GM12878 (cell line): ENCODE measurements at places on chromosomes 12 and 14. TPM values are rescaled to one million over a fixed set of nuclear protein-coding genes. Genes with fewer than 3 reads are reported as not detected.
A peak's percentile ranks its signal among the peaks of the same experiment; 100 is the strongest.

DNA sequence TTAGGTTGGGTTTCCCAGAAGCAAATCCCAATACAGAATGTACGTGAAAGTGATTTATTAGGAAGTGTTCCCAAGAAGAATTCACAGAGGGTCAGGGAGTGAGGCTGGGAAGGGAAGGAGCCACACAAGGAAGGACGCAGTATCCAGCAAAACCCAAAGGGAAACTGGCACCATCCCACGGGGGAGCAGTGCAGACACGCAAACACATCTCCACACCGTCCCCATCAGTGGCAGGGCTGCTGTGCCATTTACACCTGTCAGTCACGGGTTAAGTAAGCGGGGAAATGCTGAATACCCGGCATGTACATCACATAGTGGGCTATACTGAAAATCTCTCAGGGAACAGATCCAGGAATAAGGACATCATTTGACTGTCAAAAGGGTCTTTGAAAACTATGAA lies 93.9 kb downstream of the SLC38A1 start:
- H3K4me1 ChIP-seq: peaks cover 33% of the 10 kb centered on the region
- peak overlapping the region; percentile 21 for H3K27ac ChIP-seq
- H3K4me3 ChIP-seq: 0 out of 2 replicates have a peak overlapping the region, but pooled peaks have one; percentile 9

- peaks cover 12% of the 10 kb centered on the region for H3K36me3 ChIP-seq
- peak overlapping the region; percentile 34 for H3K27ac ChIP-seq
- peaks cover 47% of the 10 kb centered on the region for H3K4me1 ChIP-seq
- no peaks in the 10 kb centered on the region for H3K27me3 ChIP-seq
These were observed 49.2 kb downstream of the DAD1 start for GRCh38 chr14:22539831-22540230.

DNA sequence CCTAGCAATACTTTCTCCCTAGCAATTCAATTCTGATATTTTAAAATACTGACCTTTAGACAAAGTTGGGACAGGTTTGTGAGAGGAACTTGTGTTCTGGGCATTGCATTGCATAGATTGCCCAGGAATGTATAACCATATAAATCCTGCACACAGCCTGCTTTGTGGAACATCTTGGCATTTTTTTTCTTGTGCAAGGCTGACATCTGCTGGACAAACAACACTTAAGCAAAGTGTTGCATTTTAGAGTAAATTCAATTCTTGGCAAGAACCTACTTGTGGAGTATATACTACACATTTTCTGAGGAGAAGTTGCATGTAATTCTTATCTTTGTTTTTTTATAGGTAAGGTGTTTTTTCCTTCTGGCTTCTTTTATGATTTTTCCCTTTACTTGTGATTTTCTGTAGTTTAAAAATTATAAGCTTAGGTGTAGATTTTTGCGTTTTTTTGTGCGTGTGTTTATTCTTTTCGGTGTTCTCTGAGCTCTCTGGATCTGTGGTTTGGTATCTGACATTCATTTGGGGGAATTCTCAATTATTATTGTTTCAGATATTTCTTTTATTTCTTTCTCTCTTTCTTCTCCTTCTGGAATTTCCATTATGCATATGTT lies 26.4 kb downstream of the TESPA1 start:
- no peak overlapping the region for H3K27ac ChIP-seq
- H3K36me3 ChIP-seq: peaks cover 21% of the 10 kb centered on the region
- peak; percentile 44 for DNase-seq

GRCh38 chr12:86744547-86745212 lies 488.5 kb upstream of the MGAT4C start:
- H3K4me1 ChIP-seq: no peaks in the 10 kb centered on the region
- no peak for DNase-seq
- no peaks in the 10 kb centered on the region for H3K36me3 ChIP-seq
- no peak overlapping the region for H3K4me3 ChIP-seq

DNA sequence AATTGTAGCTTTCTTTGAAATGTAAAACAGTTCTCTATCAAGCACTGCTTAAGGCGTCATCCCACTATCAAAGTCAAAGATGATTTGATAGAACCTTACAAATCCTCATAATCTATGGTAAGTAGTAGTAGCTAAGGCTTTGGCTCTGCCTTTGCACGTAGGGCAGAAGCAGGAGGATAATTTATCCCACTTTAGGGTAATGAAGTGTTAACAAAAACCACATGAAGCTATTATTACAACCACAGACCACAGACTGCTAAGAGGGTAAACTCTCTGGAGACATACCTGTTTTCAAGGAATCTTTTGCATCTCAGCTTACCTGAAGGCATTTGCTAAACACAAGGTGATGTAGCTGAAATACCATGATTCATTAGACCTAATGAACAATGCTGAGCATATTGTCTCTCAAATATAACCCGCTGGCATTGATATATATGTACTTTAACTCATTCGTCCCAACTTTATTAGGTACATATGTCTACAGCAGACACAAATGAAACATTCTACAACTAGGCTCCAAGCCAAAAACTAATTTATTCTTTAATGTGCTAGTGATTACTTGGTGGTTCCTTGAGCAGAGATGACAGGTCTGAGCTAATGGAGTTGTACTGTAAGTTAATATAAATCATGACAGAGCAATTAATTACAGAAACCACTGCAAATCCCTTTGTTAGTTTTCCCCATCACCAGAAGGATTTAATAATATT lies 368.8 kb downstream of the ETNK1 start:
- DNase-seq: no peak
- no peak overlapping the region for H3K4me3 ChIP-seq
- 0 out of 2 replicates have a peak, but pooled peaks cover 3% of the 10 kb centered on the region for H3K27me3 ChIP-seq
- H3K27ac ChIP-seq: no peak overlapping the region

GRCh38 chr12:111532751-111533150 lies 66.4 kb downstream of the ATXN2 start:
- H3K4me1 ChIP-seq: no peaks in the 10 kb centered on the region
- no peaks in the 10 kb centered on the region for H3K27me3 ChIP-seq
- no peak overlapping the region for H3K27ac ChIP-seq
- H3K4me3 ChIP-seq: no peak overlapping the region
- no peak for DNase-seq

GRCh38 chr14:100747021-100747586 lies 20.4 kb downstream of the DLK1 start:
- no peaks in the 10 kb centered on the region for H3K27me3 ChIP-seq
- no peak overlapping the region for H3K27ac ChIP-seq
- no peaks in the 10 kb centered on the region for H3K4me1 ChIP-seq
- no peak for DNase-seq
- H3K4me3 ChIP-seq: no peak overlapping the region

DNA sequence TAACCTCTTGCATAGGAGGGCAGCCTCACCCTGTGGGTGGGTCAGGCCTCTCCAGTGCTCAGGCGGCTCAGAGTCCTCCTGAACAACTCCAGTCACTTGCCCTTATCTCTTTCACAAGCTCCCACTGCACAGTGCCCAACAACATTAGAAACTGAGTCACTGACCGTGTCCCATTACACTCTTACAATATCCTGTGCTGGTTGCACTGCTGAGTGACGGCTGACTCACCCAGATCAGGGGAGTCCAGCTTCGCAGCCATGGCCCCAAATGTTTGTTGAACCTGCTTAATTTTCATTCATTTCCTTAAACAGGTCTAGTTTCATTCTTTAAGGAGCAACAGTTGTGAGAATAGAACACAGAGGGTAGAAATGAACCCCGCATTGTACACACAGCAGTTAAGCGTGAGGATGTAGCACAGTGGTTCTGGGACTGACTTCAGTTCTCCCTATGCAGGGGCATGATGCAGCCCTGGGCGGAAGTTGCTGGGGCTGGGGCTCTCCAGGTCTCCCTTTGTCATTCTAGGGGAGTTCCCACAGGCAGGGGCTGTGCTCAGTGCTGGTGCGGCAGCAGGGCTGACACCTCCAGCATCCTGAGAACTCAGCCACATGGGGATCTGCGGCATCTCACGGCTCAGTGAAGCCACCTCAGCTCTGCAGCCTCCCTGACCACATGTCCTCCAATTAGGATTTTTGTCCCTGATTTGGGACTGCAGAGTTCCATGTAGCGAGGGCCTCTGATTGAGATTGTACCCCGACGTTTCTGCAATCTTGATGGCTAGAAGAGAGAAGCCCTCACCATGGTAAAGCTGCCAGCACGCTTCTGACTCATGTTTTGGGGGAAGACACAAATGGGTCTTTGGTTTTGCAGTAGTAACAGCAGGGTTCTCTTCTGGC lies 16.1 kb downstream of the GPR68 start:
- H3K36me3 ChIP-seq: peaks cover 2% of the 10 kb centered on the region; the same call in 1 of the 2 replicates
- H3K4me1 ChIP-seq: peaks cover 53% of the 10 kb centered on the region
- DNase-seq: peak; percentile 86
- peak overlapping the region; percentile 92 for H3K27ac ChIP-seq

DNA sequence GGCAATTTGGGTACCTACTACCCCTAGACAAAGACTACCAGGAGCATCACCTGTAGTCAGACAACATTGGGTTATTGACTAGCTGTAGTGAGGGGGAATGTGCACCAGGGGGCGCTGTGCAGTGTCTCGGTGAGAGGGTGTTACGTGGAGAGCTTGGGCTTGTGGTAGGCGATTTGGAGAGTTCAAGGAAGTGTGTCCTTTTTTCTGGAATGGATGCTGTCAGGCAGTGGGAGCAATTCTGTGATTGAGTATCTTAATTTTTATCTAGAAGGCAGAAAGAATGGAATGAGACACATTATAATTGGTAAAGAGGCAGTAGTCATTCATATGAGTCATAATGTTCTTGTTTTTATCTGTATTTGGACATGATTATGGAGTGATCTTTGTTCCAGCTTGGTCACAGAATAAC lies 187.7 kb downstream of the GALC start:
- H3K27me3 ChIP-seq: no peaks in the 10 kb centered on the region
- H3K36me3 ChIP-seq: no peaks in the 10 kb centered on the region
- no peak for DNase-seq
- H3K4me3 ChIP-seq: no peak overlapping the region
- H3K27ac ChIP-seq: no peak overlapping the region

- no peak overlapping the region for H3K4me3 ChIP-seq
- H3K27me3 ChIP-seq: peaks cover 4% of the 10 kb centered on the region
- DNase-seq: no peak
- no peak overlapping the region for H3K27ac ChIP-seq
- H3K4me1 ChIP-seq: peaks cover 6% of the 10 kb centered on the region
- no peaks in the 10 kb centered on the region for H3K36me3 ChIP-seq
These were observed 1.1 kb downstream of the SCN8A start for GRCh38 chr12:51592034-51592705.

DNA sequence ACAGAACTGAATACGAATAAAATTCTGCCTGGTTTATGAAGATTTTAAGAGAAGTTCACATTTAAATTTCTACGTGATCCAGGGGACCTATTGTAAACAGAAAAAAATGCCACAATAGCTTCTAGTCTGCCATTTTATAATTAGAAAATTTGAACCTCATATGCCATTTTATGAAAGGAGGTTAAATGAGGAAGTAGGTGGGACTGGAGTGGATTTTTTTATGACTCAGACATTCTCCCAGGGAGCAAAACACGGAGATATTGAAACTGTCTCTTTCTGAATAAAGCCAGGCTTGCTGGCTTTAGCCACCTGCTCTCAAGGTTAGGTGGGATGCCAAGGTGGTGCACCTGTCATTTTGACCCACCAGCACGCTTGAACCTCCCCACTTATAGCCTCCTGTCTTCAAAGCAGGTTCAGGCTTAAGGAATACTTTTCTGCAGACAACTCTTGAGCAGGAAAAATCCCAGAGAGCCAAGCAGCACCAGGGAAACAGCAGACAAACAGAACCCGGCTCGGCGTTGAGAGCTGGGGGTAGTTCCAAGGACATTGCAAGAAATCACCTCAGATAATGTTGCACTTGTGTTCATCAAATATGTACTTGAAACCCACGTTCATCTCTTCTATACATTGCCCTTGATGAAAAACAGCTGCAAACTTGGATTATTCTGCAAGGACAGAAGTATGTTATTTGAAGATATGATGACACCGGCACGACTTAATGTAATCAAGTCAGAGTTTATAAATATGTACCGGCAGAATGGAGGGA lies 203.7 kb downstream of the PPM1H start:
- H3K4me3 ChIP-seq: no peak overlapping the region
- no peaks in the 10 kb centered on the region for H3K36me3 ChIP-seq
- no peaks in the 10 kb centered on the region for H3K27me3 ChIP-seq
- peaks cover 9% of the 10 kb centered on the region for H3K4me1 ChIP-seq
- DNase-seq: no peak

- no peak for DNase-seq
- H3K36me3 ChIP-seq: peaks cover 11% of the 10 kb centered on the region; the same call in 1 of the 2 replicates
- H3K4me3 ChIP-seq: peak overlapping the region; percentile 71
- H3K27ac ChIP-seq: peak overlapping the region; percentile 93
These were observed 3.2 kb downstream of the GPR132 start for GRCh38 chr14:105062048-105062433.

DNA sequence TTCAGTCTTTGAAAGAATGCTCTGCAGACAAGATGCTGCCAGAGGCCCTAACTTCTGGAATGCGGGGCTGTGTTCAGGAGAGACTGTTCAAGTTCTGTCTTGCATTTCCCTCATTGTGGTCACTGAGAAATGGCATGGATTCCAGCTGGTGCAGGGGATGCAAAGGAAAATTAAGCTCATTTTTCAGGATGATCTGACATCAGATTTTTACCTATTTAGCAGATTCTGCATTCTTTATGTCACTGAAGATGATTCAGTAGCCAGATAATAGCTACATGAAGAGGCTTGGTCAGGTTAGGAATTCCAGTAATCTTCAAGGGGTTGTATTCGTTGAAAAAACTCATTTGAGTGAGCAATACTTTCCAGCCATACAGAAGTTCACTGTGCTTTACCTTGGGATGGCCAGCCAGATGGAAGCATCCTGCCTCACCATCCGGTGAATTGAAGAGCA lies 16.1 kb upstream of the MFAP5 start:
- H3K4me1 ChIP-seq: no peaks in the 10 kb centered on the region
- DNase-seq: no peak
- no peak overlapping the region for H3K27ac ChIP-seq
- H3K27me3 ChIP-seq: no peaks in the 10 kb centered on the region

- H3K36me3 ChIP-seq: no peaks in the 10 kb centered on the region
- no peak for DNase-seq
- H3K27me3 ChIP-seq: no peaks in the 10 kb centered on the region
- no peaks in the 10 kb centered on the region for H3K4me1 ChIP-seq
These were observed 438.1 kb downstream of the IPO8 start for GRCh38 chr12:30257618-30258017.

GRCh38 chr12:693934-694533 lies 30.8 kb upstream of the NINJ2 start:
- no peaks in the 10 kb centered on the region for H3K36me3 ChIP-seq
- no peak for DNase-seq
- H3K4me3 ChIP-seq: no peak overlapping the region
- no peak overlapping the region for H3K27ac ChIP-seq
- H3K27me3 ChIP-seq: no peaks in the 10 kb centered on the region

- no peak overlapping the region for H3K27ac ChIP-seq
- no peaks in the 10 kb centered on the region for H3K36me3 ChIP-seq
- H3K4me3 ChIP-seq: no peak overlapping the region
- peaks cover 6% of the 10 kb centered on the region; the same call in 1 of the 2 replicates for H3K4me1 ChIP-seq
- DNase-seq: no peak
- no peaks in the 10 kb centered on the region for H3K27me3 ChIP-seq
These were observed 3.7 kb downstream of the CLEC4A start for GRCh38 chr12:8127138-8127537.

Gene WIF1
- not detected in 2 replicates for polyA plus RNA-seq

Gene FAM177A1
- 35.0 and 36.3 TPM in 2 replicates for polyA plus RNA-seq

Gene ADCY6
- 0.06 TPM in 1 of 2 replicates, not detected in the other for polyA plus RNA-seq

Gene LRRIQ1
- polyA plus RNA-seq: 0.40 TPM in 1 of 2 replicates, not detected in the other

Gene OVCH1
- not detected in 2 replicates for polyA plus RNA-seq

Gene SLC17A8
- not detected in 2 replicates for polyA plus RNA-seq

Gene SLC25A21
- not detected in 2 replicates for polyA plus RNA-seq

Gene TAS2R46
- 0.22 and 0.44 TPM in 2 replicates for polyA plus RNA-seq
